GM12878 (cell line): ENCODE measurements at places on chromosomes 6 and 20. TPM values are rescaled to one million over a fixed set of nuclear protein-coding genes. Genes with fewer than 3 reads are reported as not detected.

DNA sequence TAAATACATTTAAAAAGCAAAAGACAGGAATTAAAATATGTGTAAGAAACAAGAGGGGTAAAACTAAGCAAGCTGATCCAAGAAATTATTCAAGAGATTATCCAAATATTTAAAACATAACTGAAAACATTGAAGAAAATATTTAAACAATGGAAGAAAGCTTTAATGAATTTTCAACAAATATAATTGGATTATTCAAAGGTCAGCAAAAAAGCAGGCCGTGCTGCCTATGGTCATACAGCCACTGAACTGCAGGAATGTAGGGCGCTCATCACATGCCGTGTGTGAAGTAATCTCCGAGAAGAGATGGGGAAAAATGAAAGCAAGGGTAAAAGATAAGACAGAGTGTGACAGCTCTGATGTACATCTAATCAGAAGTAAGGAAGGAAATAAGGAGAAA, 1195.4 kb upstream of the EYS start:
- H3K4me1 ChIP-seq = no peaks in the 10 kb centered on the region
- no peaks in the 10 kb centered on the region for H3K27me3 ChIP-seq
- H3K27ac ChIP-seq = no peak overlapping the region
- DNase-seq = no peak

GRCh38 chr20:2465100-2465499, 5.5 kb downstream of the SNRPB start:
- H3K27me3 ChIP-seq = no peaks in the 10 kb centered on the region
- no peak for DNase-seq
- no peaks in the 10 kb centered on the region for H3K4me1 ChIP-seq
- H3K36me3 ChIP-seq = peaks cover 79% of the 10 kb centered on the region

DNA sequence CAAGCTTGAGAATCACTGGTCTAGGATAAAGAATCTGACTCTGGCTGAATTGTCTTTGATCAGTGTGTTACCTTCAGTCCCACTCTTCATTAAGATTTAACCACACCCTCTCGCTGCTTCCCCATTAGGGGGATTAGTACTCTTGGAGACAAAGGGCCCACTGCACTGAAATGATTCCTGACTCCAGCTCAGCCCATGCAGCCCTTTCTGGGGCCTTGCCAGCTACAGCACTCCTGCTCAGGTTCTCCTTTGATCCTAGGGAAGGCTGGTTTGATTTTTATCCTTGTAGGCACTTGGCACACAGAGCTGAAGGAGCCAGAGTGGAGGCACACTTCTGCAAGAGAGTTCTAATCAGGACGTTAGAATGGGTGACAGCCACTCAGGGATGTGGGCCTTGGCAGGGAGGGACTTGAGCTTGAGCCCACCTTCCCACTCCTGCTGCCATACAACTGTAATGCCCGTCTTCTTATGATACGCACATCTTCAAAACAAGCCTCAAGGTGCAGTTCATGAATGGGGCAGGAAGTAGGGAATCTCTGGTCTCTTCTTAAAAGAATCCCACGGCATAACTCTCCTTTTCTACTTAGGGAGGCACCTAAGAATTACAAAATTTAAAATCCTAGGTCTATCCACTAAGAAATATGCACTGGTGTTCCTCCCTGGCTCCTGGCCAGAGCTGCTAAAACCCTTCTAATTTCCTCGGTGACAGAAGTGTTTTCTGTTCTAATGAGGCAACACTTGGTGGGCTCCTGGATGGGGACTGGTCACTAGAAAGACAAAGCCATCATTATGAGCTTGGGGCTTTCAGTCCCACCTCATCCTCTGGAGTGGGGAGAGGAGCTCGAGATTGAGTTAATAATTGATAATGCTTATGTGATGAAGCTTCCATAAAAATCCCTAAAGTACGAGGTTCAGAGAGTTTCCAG, 1.5 kb upstream of the SLA2 start:
- H3K4me1 ChIP-seq = peaks cover 16% of the 10 kb centered on the region
- H3K36me3 ChIP-seq = no peaks in the 10 kb centered on the region
- H3K4me3 ChIP-seq = no peak overlapping the region

- H3K36me3 ChIP-seq = no peaks in the 10 kb centered on the region
- H3K27ac ChIP-seq = no peak overlapping the region
- no peaks in the 10 kb centered on the region for H3K4me1 ChIP-seq
- H3K4me3 ChIP-seq = no peak overlapping the region
Observed at GRCh38 chr20:56004007-56004406, 1.3 kb downstream of the CBLN4 start.

RPS6KA2 gene
- 0.19 and 0.51 TPM in 2 replicates for polyA plus RNA-seq

- H3K27ac ChIP-seq = no peak overlapping the region
- H3K4me1 ChIP-seq = no peaks in the 10 kb centered on the region
- no peak overlapping the region for H3K4me3 ChIP-seq
- no peak for DNase-seq
- H3K36me3 ChIP-seq = no peaks in the 10 kb centered on the region; the same call in 1 of the 2 replicates
- no peaks in the 10 kb centered on the region for H3K27me3 ChIP-seq
Observed at GRCh38 chr6:155215906-155216305, 47.9 kb upstream of the CLDN20 start.

DNA sequence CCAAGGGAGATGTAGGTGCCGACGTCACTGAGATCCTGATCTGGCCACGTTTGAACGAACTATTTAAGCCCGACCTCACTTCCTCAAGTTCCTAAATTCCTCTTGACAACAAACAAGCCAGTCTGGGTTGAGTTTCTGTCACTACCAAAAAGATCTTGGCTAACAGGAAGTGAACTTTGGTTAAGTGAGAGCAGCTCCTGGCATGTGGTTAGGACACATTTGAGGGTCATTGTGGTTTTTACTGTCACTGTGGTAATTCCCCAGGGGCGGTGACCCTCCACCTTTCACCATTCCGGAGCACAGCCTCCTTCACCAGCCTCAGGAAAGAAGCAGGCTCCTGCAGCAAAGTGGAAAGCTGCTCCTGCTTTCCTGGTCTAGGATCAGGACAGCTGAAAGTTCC, 43.1 kb upstream of the ZNF831 start:
- H3K4me3 ChIP-seq = no peak overlapping the region
- peaks cover 14% of the 10 kb centered on the region for H3K4me1 ChIP-seq
- H3K27me3 ChIP-seq = peaks cover 2% of the 10 kb centered on the region
- no peak overlapping the region for H3K27ac ChIP-seq
- no peaks in the 10 kb centered on the region for H3K36me3 ChIP-seq

DNA sequence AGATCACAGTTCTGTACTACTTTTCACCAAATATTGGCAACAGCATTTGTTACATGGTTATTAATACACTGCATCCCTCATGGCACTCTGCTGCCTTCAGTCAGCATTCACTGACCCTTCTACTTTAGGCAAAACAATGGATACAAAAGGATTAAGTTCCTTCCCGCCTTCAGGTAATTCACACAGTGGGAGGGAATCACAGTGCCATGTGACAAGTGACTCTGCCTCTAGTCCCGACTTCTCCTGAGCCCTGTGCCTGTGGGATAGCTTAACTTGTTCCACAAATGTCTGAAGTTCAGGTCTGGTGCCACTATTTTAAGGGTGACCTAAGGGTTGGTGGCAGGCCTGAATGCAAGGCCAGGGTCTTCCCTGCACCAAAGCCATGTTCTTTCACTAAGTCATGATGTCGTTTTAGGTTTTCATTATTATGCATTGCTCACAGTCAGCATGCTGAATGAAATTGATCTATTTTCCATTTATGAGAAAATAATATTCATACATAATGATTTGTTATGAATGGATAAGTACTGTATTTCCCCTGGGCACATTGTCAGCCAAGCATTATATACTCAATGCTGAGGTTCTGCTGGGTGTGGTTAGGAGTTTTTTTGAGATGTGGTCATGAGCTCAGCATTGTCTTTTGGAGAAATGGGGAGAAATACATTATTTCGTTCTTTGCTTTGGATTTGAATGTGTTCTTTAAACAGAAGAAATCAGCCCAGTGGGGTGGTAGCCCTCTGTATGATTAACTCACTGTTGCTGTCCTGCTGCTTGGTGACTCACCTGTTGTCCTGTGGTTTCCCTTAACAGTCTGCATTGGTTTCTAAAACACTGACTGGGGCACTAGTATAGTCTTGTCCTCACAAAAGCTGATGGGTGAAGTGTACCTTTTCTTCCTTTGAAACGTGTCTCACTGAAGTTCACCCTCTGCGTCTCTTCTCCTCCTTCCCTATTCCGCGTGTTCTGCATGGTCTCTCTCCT, 66.4 kb downstream of the AFDN start:
- no peaks in the 10 kb centered on the region for H3K4me1 ChIP-seq
- DNase-seq = no peak
- H3K36me3 ChIP-seq = no peaks in the 10 kb centered on the region; the same call in 1 of the 2 replicates
- no peak overlapping the region for H3K4me3 ChIP-seq

RFX6 gene
- not detected in 2 replicates for polyA plus RNA-seq

DNA sequence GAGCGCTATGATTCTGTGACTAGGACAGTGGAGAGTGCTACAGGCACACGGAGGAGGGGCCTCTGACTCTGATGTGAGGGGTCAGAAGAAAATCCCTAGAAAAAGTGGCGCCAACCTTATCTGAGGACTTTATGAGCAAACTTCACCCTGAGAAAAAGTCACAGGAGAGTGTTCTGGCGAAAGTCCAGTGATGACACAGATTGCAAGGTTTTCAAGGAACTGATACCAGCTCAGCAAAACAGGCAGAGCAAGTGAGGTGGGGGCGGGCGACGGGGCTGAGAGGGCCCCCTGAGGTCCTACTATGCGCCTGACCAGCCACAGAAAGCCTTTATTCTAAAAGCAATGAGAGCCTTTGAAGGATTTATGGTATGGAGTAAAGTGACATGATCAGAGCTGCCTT, 73.3 kb downstream of the SLC22A23 start:
- H3K27me3 ChIP-seq = no peaks in the 10 kb centered on the region
- peak overlapping the region; percentile 50 for H3K27ac ChIP-seq
- H3K4me1 ChIP-seq = peaks cover 58% of the 10 kb centered on the region
- no peak overlapping the region for H3K4me3 ChIP-seq
- DNase-seq = peak; percentile 75

SDC4 gene
- 1.1 and 1.4 TPM in 2 replicates for polyA plus RNA-seq

DNA sequence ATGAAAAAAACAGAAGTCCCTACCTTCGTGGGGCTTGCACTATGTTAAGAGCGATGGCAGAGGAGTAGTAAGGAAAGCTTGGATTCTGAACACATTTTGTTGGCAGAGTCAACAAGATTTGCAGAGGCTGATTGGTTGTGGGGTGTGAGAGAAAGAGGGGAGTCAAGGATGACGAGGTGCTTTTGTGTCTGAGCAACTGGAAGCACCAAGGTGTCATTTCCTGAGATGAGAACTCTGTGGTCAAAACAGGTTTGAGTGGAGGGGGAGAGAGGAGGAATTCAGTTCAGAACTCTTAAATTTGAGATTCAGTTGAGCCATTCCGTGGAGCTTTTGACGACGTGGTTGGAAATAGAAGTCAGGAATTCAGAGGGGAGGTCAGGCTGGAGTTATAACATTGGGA, 3.5 kb downstream of the OCSTAMP start:
- DNase-seq = no peak
- no peaks in the 10 kb centered on the region for H3K36me3 ChIP-seq
- no peak overlapping the region for H3K4me3 ChIP-seq
- H3K27me3 ChIP-seq = no peaks in the 10 kb centered on the region

GRCh38 chr6:169898788-169899480, 147.5 kb downstream of the ERMARD start:
- H3K4me3 ChIP-seq = no peak overlapping the region
- DNase-seq = no peak
- no peaks in the 10 kb centered on the region for H3K36me3 ChIP-seq
- no peaks in the 10 kb centered on the region for H3K4me1 ChIP-seq
- no peak overlapping the region for H3K27ac ChIP-seq

TBXT gene
- polyA plus RNA-seq = 0.06 TPM in 1 of 2 replicates, not detected in the other
